ENCODE measurements at places on chromosomes 7 and 10.

DNA sequence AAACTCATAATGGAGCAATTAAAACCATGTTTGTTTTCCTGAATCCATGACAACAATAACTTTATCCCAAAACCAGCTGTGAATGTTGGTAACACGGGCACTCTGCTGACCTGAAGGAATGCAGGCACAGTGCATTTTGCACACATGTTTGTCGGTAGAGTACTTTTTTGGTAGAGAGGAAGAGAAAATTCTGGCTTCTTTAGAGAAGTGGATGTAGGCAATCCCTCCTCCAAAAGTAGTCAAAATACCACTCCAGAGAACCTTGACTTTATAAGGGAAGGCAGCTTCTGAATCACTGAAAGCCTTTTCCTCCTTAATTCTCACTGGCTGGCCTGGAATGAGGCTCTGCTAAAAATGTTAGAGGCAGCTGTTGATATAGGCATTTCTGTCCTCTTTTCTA is 15.8 kb upstream of the ACTA2 start:
- DNase-seq = no peak

- no peak for DNase-seq
These were observed 29.9 kb upstream of the IFRD1 start for GRCh38 chr7:112420236-112420861.

GRCh38 chr10:22620140-22620857 is 94.1 kb downstream of the PIP4K2A start:
- DNase-seq = no peak

- no peak for DNase-seq
These were observed 21.5 kb downstream of the WASL start for GRCh38 chr7:123727071-123727837.

DNA sequence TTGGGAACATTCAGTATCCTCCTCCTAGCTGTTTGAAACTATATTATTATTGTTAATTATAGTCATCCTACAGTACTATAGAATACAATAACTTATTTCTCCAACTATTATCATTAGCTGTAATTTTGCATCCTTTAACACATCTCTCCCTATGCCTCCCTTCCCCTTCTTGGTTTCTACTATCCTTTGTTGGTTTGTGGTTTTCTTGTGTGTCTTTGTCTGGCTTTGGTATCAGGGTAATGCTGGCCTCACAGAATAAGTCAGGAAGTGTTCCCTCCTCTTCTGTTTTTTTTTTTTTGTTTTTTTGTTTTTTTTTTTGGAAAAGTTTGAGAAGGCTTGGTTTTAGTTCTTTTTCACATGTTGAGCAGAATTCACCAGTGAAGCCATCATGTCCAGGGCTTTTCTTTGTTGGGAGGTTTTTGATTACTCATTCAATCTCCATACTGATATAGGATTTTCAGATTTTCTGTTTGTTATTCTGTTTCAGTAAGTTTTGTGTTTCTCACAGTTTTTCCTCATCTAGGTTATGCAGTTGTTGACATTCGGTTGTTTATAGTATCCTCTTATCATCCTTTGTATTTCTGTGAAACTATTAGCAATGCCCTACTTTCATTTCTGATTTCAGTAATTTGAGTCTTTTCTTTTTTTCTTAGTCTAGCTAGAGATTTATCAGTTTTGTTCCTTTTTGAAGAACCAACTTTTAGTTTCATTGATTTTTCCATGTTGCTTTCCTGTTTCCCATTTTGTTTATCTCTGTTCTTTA is 21.6 kb downstream of the C1GALT1 start:
- DNase-seq = no peak

DNA sequence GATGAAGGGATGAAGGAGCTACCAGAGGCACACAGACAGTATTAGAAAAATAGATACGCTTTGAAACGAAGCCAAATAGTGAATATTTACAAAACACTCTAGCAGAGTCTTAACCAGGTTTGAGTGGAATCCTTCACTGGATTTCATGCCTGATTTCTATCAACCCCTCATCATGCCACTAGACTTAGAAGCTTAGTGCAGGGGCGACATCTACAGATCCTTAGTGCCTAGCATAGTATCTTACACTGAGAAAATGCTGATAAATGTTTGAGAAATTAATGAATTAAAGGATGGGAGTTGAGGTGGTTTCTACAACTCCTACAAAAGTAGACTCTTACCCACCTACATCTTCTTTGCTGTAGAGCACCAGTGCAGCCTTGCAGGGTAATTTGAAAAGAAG is 54.7 kb upstream of the CCNJ start:
- DNase-seq = no peak

GRCh38 chr7:69651101-69651590 is 52.9 kb downstream of the AUTS2 start:
- DNase-seq = no peak

- DNase-seq = peak; percentile 49
These were observed 1.9 kb downstream of the BNIP3 start for GRCh38 chr10:131979821-131980270.

- DNase-seq = no peak
These were observed 541.3 kb downstream of the CALN1 start for GRCh38 chr7:71870812-71871211.

DNA sequence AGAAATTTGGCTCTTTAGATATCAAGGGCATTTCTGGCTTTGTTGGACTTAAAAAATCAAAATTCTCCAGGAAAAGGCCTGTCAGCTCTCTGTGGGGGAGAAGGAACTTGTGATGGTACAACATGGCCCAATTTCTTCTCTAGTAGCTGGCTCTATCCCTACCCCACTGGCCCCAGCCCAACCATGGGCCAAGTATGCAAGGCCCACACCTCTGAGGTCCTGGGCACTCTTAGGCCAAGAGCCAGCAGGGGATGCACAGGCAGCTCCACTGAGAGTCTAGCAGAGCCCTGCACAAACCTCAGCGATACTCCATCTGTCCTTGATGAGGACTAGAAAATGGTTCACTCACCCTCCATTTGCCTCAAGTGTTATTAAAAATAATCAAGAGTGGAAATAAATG is 261.2 kb downstream of the C7orf25 start:
- DNase-seq = no peak

DNA sequence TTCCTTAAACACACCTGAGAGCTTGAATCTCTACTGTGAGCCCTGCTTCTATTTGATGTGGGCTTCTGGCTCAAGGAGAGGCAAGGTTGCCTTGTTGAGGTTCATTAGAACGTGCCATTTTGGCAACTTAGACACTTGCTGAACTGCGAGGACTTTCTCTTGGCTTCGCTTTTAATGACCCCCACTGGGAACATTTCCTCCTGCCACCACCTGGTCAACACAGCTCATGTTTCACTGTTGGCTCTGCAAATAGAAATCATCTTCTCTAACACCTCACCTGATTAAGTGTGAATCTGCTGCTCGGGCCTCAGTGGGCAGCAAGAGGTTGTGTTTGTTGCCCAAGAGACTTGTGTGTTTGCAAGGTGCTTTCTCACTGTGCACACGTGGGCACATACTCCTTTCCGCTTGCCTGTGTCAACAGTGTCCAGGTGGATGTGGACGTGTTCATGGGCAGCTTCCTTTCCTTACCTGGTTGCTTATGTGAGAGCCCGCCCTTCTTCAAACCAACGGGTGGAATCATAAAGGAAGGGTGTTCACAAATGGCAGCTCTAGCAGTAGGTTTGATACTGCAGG is 147.0 kb downstream of the NRP1 start:
- no peak for DNase-seq

GRCh38 chr10:604716-605631 is 84.5 kb downstream of the DIP2C start:
- DNase-seq = no peak
